ENCODE measurements at places on chromosomes 7 and 10.

- no peak for DNase-seq
These were observed 77.9 kb downstream of the HERPUD2 start for GRCh38 chr7:35617041-35617440.

DNA sequence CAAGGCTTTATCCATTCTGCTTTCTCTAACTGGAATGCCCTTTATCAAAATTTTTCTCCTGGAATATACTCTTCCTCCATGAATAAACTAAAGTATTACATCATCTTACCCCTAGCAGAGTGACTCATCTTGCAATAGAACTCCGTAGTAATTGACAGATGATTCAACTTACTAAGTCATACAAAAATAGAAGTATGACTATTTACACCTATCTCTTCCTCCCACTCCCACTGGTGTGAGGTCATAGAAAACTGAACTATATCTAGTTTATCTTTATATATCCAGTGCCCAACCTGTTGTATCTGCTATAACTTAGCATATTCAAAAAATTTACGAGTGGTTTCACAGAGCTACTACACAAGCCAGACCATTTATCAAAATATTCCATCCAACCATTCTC lies 26.1 kb downstream of the ABCB1 start:
- no peak for DNase-seq

- DNase-seq: no peak
These were observed 7.0 kb upstream of the TMEM243 start for GRCh38 chr7:87226495-87226894.

DNA sequence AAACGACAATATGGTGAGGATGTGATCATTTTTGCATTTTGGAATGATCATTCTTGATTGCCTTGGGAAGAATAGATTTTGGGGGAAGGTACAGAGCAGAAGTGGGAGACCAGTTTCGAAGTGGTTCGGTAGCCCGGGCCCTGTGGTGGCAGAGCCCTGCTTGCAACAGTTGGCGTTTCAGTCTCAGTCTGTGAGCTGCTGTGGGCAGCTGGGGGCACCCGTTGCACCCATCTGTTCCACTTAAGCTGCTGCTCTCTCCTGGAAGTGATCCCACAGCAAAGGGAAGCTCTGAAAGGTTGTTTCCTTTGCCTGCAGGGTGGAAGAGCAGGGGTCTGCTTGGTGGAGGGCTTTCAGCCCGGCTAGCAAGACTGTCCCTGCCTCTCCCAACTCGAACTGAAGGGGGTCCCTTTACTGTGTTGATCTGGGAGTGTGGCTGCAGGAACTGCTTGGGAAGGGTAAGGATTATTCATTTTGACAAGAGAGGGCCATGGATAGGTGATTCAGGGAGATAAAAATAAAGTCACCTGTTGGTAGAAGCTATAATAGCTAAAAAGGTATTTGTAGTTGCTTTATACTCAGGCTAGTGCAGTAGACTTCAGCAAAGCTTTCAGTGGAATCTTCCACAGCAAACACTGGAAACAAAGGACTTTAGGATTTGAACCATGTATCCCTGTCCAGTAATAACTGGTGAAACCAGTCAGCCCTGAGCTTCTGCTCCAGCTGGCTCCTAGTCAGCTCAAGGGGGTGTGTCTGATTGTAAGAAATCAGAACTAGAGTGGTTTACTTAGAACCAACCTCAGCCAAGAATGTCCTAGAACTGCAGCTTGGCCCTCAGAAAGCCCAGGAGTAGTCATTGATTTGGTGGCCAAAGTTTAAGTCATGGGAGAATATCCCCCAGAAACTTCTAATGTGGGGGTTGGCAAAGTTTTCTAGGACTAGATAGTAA lies 53.1 kb upstream of the PDCD4 start:
- DNase-seq: no peak

GRCh38 chr7:73622909-73623797 lies 1.2 kb downstream of the MLXIPL start:
- no peak for DNase-seq

GRCh38 chr7:130989101-130989795 lies 255.2 kb upstream of the KLF14 start:
- peak; percentile 65 for DNase-seq

- DNase-seq: no peak
These were observed 28.9 kb downstream of the TARP start for GRCh38 chr7:38244516-38244915.

- no peak for DNase-seq
These were observed 3.3 kb upstream of the CYP51A1 start for GRCh38 chr7:92137557-92137956.

GRCh38 chr7:1408466-1408865 lies 50.8 kb downstream of the MICALL2 start:
- DNase-seq: no peak

- DNase-seq: no peak
These were observed 89.3 kb upstream of the RET start for GRCh38 chr10:42987575-42987974.

DNA sequence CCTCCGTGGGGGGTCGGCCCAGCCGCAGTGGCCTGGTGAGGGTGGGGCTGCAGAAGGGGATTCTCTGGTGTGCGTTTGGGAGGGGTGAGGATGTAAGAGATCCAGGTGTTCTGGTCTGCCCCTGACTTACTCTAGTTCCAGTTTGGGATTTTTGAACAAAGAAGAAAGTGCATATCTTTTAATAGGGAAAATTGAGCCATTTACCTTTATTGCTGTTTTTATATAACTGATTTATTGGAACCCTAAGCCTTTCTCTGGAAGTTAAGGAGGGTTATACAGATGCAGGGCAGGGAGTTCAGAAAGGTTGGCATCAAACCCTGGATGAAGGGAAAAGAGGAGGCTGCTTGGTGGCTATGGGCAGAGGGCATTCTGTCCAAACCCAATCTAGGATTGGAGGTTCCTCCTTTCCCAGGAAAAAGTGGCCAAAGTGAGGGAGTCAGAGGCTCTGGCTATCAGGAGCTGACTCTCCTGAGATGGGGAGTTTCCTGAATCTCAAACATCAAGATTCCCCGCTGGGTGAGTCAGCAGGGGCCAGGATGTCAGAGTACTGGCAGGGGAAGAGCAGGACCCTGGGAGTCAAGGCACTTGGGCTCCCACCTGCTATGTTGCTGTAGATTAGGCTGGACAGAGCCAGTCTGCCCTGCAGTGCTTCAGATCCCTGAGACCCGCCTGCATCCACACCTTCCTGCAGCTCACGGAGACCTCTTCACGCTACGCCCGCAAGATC lies 67.5 kb downstream of the CLIP2 start:
- DNase-seq: no peak

- DNase-seq: no peak
These were observed 124.2 kb upstream of the MKLN1 start for GRCh38 chr7:131203291-131203976.

DNA sequence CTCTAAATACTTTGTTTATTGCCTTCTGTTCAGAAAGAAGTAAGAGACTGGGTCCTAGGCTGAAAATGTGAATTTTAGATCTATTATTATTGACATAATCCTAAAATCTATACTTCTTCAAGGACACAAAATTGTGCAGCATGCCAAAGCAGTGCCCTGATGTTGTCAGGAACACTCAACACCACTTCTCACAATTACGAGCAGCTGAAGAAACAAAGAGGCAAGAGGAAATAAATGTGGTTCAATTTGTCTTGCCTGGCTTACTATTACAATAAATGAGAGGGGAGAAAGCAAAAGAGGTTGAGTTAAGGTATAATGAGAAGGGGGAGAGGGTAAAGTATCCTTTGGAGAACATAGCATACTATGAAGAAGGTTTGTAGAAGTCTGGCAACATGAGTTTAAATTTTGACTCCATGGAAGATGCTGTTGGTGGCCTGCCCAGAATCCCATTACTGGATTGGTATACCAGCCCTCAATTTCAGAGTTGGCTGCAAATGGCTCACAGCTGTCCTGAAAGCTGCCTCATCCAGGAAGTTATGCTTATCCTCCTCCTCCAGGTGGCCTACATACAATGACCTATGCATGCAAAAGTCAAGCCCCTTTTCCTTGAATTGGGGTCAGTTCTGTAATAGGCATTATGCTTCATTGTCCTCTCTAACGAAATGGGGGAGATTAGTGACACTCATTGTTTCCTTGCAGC lies 274.6 kb upstream of the SMIM30 start:
- no peak for DNase-seq

DNA sequence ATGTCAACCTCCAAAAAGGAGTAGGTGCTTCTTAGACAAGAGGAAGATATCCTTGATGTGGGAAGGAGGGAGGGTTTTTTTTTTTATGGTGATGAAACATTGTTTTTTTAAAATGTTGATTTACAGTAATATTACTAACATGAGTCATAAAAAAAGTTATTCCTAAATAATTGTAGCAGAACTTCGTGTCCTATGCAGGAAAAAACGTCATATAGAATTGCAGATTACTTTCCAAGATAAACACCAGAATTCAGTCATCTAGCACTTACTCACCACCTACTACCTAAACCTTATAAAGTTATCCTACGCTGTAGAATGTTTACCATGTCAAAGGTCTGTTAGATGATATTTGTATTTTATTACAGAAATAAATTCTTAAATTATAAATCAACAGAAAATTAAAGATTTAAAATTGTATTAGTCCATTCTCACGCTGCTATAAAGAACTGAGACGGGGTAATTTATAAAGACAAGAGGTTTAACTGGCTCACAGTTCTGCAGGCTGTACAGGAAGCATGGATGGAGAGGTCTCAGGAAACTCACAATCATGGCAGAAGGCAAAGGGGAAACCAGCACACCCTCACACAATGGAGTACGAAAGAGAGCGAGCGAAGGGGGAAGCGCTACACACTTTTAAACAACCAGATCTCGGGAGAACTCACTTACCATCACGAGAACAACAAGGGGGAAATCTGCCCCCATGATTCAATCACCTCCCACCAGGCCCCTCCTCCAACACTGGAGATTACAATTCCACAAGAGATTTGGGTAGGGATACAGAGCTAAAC lies 105.2 kb upstream of the NEBL start:
- no peak for DNase-seq

DNA sequence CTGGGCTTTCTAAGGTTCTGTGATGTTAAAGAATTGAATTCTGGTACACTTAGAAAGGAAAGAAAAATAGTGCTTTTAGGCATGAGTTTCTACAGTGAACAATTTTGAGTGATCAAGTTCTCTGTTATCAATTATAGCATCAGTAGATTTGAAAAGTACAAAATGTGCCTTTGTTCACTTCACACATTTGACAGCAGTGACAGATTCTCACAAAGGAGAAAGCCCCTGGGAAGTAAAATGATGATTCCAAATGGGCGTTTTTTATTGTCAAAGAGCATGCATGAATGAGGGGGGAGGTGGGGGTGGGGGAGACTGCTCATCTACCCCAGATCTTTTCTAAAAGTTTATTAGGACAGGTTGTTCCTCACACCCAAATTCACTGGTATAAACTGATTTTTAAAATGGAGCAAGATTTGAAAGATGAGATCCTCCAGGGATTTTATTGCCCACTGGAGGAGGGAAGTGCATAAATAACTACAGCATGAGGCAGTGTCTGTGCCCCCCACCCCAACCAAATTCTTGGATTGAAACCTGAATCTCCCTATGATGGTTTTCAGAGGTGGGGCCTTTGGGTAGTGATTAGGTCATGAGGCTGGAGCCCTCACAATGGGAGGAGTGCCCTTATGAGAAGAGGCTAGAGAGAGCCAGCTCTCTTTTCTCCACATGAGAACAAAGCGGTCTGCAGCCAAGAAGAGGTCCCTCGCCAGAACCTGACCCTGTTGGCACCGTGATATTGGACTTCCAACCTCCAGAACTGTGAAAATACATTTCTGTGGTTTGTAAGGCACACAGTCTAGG lies 79.5 kb downstream of the AOAH start:
- DNase-seq: no peak

DNA sequence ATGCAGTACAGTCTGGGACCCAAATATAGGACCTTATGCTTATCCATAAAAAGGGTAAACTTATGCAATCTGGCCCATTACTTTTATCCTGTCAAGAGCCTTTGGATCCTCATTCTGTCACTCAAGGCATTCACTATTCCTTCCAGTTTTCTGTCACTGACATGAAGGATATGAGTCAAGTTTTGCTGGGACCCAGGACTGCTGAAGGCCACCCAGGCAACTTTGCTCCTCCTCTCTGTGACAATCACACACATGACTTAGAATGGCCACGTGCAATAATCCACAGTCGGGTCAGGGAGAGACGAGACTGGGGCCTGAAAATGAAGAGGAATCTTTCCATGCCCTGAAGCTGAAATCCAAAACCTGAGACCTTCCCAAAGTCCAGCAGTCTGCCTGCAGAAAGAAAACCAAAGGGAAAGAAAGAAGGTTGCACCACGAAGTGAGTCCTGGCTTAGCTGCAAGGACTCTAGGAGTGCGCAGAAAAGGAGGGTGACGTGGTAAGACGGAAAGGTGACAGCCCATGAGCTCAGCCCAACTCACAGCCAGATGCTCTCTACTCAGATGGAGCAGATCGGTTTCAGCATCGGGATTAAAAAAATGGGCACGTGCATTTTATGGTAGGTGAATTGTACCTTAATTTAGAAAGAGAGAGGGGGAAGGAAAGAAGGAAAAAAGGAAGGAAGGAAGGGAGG lies 67.2 kb downstream of the VOPP1 start:
- no peak for DNase-seq

- DNase-seq: no peak
These were observed 31.6 kb downstream of the IL6 start for GRCh38 chr7:22758576-22758975.

DNA sequence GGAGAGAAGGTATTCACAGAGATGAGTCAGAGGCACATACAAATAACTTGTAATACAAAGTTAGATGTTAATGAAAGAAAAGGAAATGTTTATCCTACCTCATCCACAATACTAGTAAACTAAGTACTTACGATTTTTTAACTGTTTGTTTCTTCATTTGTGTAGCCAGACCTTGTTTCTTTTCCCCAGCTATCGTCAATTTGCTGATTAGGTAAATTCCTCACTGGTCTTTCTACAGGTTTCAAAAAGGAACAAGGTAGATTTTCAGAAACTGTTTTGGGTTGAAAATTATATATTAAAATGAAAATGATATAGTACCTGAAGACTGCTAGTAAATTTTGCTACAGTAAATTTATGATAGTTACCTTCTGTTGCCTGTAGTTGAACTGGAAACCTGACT lies 56.6 kb downstream of the PON1 start:
- no peak for DNase-seq

DNA sequence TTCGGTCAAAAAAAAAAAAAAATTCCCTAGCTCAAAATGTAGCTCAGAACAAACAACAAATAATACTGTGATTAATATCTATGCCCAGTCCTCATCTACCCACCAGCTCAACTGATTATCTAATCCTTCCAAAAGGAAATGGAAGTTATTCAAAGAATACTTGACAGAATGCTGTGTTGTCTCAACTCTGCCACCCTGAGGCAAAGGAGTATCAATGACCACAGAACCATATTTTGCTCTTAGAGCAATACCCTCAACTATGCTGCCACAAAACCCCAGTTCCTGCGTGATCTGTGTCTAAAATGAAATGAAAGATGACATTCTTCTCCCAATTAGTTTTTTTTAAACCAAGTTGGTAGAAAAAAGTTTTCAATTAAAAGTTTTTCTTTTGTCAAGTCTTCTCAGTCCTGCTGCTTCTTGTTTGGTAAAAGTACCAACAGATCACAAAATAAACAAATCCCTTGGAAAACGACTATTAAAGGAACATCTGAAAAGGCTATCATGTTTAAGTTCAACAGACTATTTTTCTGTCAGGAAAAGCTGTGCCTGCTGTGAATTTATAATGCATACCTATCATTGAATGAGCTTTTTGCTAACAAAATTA lies 21.6 kb downstream of the RBM28 start:
- peak; percentile 42 for DNase-seq

GRCh38 chr7:76233538-76234281 lies 32.0 kb downstream of the SRRM3 start:
- DNase-seq: no peak

All from CD4-positive, alpha-beta T cell treated with Interleukin-10 for 1 hour (primary cell).